Transverse colon (tissue), 4 donors: ENCODE measurements at places on chromosomes 6 and 20. TPM values are rescaled to one million over a fixed set of nuclear protein-coding genes. Genes with fewer than 3 reads are reported as not detected.

DNA sequence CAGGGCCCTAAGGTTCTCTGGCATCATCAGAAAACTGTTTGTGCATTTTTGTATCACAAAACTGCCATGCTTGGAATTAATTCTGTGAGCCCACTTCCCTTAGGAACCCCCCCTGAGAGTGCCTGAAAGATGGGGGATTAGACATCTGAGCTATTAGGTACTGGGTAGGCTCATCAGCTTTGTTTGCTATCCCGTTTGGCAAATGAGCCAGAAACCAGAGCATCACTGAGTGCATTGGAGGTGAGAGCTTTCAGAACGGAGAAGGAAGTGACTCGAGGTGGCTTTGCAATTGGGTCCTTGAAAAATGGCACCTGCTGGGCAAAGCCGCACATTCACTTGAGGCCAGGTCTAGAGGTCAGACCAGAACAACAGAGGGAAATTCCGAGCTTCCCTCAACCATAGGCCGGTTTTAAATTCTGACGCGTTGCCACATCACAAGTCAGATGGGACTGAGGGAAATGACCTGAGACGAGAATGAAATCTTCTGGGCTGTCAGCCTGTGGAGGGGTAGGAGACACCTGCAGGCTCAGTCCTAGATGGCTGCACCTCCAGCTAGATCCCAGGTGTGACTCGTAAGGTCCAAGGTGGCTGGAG lies 8.4 kb upstream of the GLP1R start:
- DNase-seq: no peak

GRCh38 chr6:20403766-20404640 lies 2.3 kb downstream of the E2F3 start:
- peak; percentile 22 for DNase-seq

WFDC6 gene
- not detected for total RNA-seq

SLCO4A1 gene
- 34.8 TPM for total RNA-seq

PAK5 gene
- not detected for total RNA-seq

DNA sequence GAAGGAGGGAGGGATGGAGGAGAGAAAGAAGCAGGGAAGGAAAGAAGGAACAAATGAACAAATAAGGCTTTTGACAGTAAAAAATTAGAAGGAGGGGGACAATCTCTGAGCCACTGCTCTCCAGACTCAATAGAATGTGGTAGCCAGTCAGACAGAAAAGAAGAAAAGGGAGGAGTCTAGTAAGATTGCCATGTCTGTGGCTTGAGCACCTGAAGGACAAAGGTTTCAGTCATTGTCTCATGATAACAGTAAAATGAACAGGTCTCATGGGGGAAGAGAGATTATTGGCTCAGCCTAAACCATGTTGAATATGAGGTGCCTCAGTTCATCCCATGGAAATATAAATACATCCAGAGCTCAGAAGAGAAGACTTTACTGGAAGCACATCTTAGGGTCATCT lies 14.0 kb upstream of the LOC128125822 start:
- DNase-seq: no peak

GRCh38 chr6:73739096-73739495 lies 43.1 kb downstream of the CD109 start:
- DNase-seq: no peak

PXDC1 gene
- 23.5 TPM for total RNA-seq

DNA sequence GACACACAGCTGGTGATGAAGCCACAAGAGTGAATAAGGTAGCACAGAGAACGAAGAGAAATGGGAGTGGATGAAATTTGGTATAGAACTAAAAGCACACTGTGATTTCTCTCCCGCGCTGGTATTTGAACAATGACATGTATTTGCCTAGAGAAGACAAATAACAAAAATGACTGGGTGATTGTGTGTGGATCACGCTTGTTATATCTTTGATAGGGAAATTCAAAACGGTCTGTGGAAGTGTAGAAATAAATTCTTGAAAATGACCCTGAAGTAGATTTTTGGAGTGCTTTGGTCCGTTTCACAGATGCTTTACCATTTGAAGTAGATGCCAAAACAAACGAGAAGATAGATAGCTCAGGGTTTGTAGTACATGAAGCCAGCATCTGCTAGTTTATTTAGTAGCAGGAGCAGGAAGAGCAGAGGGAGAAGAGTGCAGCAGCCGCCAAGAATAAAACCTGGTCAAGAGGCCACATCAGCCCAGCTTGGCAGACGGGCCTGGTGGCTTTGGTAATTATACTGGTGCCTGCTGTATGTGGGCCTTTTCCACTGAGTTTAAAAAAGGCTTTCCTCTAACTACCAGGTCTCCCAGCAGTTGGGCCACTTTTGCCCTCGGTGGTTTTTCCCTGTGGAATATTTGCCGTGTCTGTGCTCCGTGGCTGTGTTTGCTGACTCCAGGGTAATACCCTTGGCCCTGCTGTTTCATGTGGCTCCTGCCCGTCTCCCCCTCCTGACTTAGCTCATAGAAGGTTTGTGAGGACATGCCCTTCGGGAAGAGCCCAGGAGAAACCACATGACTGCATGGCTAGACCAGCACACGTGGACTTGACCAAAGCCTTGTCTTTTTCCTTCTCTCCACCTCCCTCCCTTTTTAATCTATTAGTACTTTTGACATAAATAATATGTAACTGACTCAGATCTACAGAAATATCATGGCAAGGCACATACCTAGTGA lies 294.0 kb downstream of the SOX4 start:
- DNase-seq: no peak

TSBP1 gene
- not detected for total RNA-seq

RBBP8NL gene
- 4.9 TPM for total RNA-seq
